ENCODE measurements at places on chromosomes 4 and X. TPM values are rescaled to one million over a fixed set of nuclear protein-coding genes. Genes with fewer than 3 reads are reported as not detected.
A peak's percentile ranks its signal among the peaks of the same experiment; 100 is the strongest.

DNA sequence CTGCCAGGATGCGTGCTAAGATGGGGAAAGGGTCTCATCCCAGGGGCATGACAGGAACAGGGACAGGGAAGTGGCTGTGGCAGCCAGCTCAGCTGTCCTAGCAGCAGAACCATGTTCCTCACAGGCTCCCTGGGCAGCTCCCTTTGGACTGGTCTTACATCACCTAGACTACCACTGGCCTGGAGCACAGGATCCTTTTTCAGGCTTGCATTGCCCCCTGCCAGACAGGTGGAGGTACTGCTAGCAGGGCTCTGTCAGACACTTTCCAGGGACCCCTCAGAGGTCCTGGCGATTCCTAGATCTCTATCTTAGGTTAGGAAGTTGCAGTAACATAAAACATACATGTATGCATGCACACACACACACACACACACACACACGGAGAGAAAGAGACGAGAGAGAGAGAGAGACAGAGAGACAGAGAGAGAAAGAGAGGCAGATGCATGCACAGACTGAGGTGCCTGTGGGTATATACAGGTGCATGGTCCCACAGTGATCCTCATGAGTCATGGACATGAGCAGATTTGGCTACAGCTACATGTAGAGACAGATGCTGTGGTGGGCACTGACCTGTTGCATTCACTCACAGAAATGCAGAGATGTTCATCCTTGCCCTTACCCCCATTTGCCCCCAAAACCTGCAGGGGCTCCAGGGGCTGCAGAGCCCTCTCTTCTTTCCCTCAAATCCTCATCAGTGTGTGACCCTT lies 63.6 kb downstream of the STARD8 start:
- DNase-seq = peak; percentile 30

DNA sequence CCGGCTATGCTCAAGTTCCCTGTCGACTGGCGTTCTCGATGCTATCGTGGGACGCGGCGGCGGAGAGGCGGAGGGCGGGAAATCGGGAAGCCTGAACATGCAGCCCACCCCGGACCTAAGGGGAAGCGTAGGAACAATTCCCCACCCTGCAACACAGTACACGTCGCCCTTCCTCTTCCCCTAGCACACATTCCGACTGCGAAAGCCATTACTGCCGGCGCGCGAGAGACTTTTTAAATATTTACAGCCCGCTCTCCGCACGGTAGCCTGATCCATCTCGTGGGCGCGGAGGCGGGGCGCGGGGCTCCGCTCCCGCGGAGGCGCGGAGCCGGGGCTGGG lies 48.1 kb upstream of the BCOR start:
- no peak for DNase-seq

The DEFB131A gene
- total RNA-seq = not detected

GRCh38 chr4:119731146-119731742 lies 102.6 kb upstream of the PDE5A start:
- no peak for DNase-seq

The MAGEB10 gene
- not detected for total RNA-seq

- no peak for DNase-seq
Observed at GRCh38 chrX:43141885-43142284, 363.9 kb upstream of the PPP1R2C start.

- no peak for DNase-seq
Observed at GRCh38 chr4:87306056-87306455, 16.6 kb downstream of the HSD17B13 start.

The POLN gene
- 2.9 TPM for total RNA-seq

DNA sequence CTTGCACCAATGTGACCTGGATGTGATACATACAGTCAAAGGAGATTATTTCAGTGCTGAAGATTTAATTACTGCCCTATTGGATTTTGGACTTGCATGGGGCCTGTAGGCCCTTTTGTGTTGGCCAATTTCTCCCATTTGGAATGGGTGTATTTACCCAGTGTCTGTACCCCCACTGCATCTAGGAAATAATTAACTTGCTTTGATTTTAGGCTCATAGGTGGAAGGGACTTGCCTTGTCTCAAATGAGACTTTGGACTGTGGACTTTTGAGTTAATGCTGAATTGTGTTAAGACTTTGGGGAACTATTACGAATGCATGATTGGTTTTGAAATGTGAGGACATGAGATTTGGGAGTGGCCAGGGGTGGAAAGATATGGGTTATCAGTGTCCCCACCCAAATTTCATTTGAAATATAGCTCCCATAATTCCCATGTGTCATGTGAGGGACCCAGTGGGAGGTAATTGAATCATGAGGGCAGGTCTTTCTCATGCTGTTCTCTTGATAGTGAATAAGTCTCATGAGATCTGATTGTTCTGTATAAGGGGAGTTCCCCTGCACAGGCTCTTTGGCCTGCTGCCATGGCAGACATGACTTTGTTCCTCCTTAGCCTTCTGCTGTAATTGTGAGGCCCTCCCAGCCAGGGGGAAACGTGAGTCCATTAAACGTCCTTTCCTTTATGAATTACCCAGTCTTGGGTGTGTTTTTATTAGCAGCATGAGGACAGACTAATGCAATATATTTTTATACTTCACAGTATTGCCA lies 362.2 kb upstream of the SPANXN4 start:
- DNase-seq = no peak

DNA sequence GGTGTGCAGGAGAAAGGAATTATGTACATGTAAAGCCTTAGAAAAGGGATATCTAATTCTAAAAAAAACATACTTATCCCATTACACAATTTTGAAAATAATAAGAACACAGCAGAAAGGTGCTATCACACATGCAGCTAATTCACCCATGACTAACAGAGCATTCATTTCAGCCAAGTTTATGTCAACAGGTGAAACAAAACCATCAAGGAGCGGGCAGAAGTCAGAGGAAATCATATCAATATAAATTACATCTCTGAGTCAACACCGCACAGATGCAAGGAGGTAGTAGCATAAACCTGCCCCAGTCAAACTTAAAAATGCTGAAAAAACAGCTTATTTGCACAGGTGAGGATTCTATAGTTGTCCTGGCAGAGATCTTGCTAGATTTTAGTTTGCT lies 197.9 kb downstream of the PRDM5 start:
- DNase-seq = no peak

GRCh38 chr4:32133141-32133540 lies 1413.0 kb downstream of the PCDH7 start:
- no peak for DNase-seq

DNA sequence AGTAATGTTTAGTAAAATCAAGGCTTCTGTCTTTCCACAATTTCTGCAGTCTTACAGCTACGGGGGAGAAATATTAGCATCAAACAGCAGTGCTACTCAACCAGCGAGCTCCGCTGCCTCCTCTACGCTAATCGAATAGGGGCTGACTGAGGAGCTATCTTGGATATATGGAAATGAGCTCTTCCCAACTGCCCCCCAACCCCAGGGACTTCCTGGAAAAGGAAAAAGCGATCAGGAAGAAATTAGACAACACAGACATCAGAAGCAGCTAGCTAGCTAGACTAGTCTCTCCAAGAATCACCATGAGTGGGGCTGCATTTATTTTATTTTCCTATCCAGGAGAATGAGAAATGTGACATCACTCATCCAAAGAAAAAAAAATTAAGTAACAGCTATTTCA lies 7.6 kb downstream of the NKX6-1 start:
- no peak for DNase-seq

The ADGRG4 gene
- total RNA-seq = not detected
